ENCODE measurements at places on chromosomes 2 and 18.

- DNase-seq = no peak
Measured at GRCh38 chr2:55061523-55062344, 11.5 kb upstream of the RTN4 start.

DNA sequence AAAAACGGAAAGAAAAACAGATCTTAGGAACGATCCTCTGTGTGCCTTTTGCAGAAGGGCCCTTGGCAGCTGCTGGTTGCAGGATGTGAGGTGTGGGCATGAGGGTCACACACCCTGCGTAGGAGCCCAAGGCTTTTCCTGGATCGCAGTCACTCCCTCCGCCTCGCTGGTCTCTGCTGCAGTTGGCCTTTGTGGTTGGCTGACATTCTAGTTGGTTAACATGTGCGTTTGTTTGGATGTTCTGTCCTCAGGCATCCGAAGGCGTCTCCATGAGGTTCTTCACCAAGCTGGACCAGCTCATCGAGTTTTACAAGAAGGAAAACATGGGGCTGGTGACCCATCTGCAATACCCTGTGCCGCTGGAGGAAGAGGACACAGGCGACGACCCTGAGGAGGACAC lies 61.7 kb downstream of the INPP5D start:
- DNase-seq = no peak

- no peak for DNase-seq
Measured at GRCh38 chr2:88265352-88266303, 95.5 kb downstream of the THNSL2 start.

DNA sequence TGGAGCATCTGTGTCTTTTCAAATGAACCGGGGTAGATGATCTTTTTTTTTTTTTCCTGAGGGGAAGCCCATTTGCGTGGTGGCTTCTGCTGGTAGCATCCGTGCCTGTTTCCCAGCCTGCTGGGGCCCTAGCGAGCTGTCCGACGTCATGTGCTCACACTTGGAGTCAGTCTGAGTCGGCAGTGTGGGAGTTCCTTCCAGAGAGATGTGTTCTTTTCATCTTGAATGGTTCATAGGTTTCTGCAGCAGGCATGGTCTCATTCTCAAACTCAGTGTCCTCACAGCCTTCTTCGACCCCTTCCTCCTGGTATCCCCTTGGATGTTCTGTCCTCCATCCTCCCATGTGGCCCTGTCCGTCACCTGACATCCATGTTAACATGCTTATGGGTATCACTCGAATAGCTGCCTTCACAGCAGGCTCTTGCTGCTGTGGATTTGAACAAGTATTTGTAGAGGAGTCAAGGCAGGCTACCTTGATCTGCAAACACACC lies 51.0 kb downstream of the LDLRAD4 start:
- DNase-seq = no peak

GRCh38 chr2:162908567-162908966 lies 70.0 kb upstream of the KCNH7 start:
- no peak for DNase-seq

DNA sequence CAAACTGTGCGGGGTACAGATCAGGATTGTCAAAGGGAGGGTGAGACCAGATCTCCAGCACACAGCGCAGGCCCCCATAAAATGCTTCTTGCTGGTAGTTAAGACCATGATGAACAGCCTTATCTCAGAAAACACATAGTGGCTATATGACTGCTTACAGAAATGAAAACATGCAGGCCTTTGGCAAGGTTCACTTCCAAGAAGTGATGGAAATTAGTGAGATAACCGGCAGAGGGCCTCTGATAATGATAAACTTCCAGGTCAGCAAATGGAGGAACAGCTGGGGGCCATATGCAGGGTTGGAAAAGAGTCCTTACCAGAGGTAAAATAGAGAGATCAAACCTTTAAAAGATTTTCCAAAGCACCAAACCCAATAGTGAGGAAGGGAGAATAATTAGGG lies 46.6 kb downstream of the CFAP221 start:
- no peak for DNase-seq

- peak; percentile 31 for DNase-seq
Measured at GRCh38 chr2:30310955-30311354, 79.6 kb downstream of the LBH start.

GRCh38 chr2:70728128-70728527 lies 39.9 kb downstream of the ADD2 start:
- DNase-seq = no peak

DNA sequence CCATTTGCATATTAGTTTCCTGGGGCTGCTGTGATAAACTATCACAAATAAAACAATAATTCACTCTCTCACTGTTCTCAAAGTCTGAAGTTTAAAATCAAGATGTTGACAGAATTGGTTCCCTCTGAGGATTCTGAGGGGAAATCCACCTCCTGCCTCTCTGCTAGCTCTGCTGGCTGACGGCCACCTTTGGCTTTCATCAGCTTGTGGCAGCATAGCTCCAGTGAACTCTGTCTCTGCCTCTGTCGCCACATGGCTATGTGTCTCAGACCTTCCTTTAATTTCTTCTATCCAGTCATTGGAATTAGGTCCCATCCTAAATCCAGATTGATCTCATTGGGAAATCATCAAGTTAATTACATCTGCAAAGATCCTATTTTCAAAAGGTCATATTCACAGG lies 38.9 kb upstream of the TRIM43 start:
- DNase-seq = no peak

DNA sequence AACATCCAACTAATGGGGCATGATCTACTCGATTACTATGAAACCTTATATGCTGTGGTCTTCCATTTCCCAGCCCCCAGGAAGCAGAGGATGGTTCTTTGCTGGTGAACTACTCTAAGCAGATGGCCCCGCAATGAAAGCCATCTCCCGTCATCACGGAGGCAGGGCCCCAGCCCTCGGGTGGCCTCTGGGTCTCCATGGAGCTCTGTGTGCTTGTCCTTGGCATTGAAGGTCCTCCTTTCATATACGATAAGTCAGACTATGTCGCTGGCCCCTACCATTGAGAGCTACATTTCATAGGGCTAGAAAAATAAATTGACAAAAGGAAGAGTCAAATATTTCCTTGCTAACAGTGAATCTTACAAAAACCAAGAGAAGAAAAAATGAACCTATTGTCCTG lies 416.8 kb downstream of the CMPK2 start:
- no peak for DNase-seq

DNA sequence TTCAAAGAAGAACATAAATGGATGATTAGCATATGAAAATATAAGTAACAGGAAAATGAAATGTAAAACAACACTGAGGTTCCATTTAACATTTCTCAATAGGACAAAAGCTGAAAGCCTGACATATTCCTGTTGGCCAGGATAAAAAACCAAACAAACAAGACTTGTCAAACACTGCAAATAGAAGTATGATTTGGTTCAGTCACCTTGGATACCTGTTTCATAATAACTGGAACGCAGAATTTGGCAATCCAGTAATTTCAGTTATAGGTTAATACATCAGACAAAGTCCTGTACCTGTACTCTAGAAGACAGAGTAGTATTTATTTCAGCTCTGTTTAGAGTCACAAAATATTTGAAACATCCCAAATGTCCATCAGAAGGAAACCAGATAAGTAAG lies 16.5 kb upstream of the EVA1A start:
- DNase-seq = no peak

DNA sequence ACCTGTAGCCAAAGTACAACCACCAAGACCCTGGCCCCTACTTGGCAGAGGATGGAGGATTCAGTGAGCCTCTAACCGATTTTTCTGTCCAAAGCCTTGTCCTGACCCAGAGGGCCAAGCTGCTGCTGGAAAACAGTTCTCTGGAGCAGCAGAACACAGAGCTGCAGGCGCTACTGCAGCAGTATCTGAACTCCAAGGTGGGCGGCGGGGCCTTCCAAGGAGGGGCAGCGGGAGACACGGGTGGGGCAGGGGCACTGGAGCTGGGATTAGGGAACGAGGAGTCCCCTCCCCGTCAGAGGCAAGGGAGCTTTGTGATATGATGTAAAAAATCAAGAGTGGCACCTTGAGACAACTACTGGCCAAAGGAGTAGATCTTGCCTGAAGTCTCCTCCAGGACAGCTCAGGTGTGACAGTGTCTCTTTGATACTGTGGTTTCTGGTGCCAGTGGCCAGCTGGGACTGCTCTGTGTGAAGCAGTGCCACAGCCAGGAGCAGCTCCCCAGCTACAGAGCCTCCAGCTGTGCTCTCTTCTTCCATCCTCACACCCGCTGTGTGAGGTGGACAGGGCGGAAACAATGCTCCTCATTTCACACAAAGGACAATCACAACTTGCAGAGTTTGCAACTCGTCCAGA lies 22.8 kb downstream of the OTOF start:
- DNase-seq = no peak

DNA sequence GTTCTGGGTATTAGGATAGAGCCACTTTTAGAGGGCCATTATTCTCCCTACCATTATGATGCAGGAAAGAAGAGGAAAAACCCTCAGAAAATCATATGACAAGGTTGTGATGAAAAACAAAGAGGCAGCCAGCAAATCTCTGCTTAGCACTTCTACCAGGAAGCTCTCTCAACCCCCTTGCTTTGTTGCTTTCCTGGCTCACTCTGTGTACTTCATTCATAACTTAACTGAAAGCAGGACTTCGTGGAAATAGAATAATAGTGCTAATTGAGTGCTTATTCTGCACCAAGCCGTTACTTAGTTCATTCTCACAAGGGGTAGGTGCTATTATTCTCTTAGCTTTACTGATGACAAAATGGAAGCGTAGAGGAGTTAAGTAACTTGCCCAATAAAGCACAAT lies 354.1 kb downstream of the HRH4 start:
- DNase-seq = no peak

DNA sequence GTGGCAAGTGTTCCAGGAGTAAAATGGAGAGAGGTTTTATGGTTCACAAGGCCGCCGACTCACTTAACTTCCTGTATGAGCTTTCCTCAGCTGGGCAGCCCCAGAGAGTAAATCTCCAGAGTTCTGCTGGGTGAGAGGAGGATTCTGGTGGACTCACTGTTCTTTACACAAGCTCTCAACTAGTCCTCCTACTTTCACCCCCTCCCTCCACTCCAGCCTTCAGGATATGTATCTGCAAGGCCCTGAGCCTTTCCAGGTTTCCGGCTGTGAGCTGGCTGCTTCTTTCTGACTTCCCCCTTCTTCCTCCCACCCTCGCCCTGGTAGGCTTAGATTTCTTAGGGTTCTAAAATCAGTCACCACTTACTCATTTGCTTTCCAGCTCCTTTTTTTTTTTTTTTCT lies 34.0 kb downstream of the EML6 start:
- no peak for DNase-seq

GRCh38 chr2:60602388-60602787 lies 48.9 kb upstream of the BCL11A start:
- no peak for DNase-seq

DNA sequence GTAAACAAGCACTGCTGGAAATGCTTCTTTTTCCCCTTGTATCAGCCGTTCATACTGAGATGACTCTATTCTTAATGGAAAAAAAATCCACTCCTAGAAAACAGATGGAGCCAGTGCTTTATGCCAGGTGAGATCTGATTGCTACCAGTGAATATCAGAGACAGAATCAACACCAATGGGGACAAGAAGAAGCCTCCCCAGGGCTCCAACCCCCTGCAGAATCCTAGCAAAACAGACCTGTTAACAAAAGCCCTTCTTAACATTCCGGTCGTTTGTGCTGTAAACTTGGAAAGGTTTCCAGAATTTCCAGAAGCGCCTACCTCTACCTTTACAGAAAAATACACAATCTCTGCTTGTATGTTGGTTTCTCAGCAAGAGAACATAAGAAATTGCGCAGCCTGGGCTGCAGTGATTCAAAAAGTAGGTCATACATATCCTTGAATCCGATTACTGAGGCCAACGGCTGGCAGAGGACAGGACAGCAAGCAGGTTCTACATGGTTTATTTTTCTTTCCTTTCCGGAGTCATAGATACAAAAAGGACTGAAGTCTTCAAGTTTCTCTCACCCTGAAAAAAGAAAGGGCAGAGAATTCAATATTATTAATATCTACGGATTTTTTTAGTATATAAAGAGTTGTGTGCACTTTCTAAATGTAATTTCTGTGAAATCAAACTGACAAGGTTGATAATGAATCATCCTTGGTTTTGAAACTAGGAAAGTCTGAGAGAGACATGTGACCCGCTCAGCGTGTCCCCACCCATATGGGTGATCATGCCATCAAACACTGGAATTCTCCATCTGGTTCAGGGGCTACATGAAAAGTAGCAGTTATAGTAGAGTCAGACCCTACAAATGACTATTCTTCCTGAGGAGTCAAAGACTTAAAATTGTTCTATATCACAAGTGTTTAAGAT lies 266.7 kb upstream of the MGAT5 start:
- no peak for DNase-seq

GRCh38 chr2:222298001-222298310 lies 842 bp downstream of the PAX3 start:
- no peak for DNase-seq

GRCh38 chr2:62461707-62462106 lies 44.3 kb downstream of the TMEM17 start:
- no peak for DNase-seq

GRCh38 chr2:99881901-99882591 lies 260.3 kb downstream of the AFF3 start:
- DNase-seq = no peak

DNA sequence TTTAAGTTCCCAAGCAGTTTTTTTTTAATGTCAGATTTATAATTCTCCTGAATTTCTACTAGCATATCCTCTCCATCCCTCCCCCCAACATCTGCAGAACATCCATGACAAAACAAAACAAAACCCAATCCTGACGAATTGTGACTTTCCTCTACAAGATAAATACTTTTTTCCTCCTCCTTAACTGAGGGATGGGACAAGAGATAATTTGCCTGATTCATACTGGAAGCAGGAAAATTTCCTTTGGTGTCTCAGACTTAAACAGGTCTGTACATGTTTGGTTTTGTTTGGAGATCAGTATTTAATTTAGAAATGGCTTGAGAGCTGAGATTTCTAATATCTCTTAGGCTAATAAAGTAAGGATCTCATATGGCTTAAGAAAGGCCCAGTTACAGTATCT lies 2.2 kb downstream of the CAVIN2 start:
- no peak for DNase-seq

DNA sequence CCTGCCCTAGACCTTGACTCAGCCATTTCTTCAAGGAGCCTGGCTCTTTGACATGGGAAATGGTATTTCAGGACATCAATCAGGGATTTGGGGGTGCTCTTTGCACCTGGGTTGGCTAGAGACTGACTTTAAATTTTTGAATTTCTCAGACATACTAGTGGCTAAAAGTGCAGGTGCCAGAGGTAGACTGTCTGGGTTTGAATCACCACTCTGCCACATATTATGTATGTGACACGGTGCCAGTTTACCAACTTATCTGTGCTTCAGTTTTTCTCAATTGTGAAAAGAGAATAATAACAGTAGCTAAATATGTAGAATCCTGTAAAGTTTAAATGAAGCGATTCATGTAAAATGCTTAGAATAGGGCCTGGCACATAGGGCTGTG lies 49.2 kb upstream of the RTN4 start:
- DNase-seq = no peak

- DNase-seq = no peak
Measured at GRCh38 chr2:27572998-27573429, 9.8 kb upstream of the ZNF512 start.

- no peak for DNase-seq
Measured at GRCh38 chr2:37376421-37377186, 32.2 kb downstream of the QPCT start.

DNA sequence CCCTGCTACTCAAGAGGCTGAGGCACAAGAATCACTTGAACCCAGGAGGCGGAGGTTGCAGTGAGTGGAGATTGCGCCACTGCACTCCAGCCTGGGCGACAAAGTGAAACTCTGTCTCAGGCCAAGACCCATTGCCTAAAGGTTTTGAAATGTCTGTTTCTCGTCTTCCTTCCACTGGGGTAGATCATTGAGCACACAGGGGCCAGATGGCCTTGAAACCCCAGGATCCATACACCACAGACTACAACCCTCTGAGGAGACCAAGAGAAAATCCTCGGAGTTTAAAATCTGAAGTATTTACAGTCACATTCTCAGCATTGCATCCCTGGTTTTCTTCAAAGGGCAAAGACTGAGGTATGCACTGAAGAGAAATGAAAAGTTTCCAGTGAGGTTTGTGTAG lies 7.1 kb upstream of the EPAS1 start:
- DNase-seq = no peak

Data from activated T-cell treated with anti-CD3 and anti-CD28 coated beads for 4 hours (primary cell).